Skin of body (tissue), 3 donors: ENCODE measurements at places on chromosomes 1 and 21.

DNA sequence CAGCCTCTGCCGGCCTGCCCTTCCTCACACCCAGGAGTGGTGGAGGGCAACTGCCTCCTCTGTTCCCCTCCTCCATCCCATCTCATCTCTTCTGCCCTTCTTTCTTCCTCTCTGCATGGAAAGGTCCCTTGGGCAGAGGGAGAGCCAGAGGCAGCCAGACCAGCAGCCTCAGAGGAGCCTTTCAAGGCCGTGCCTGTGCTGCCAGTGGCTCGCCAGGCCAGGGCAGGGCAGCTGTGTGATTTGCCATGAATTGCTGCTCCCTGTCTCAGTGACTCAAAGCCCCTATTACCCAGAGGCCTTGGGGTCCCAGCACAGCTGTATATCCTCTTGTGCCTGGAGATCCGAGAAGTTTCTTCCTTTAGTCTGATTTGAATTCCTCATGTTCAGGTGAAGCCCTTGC, 21.9 kb downstream of the TMCC2 start:
- DNase-seq = no peak

GRCh38 chr1:182015360-182015759, 46.2 kb downstream of the ZNF648 start:
- no peak for DNase-seq

DNA sequence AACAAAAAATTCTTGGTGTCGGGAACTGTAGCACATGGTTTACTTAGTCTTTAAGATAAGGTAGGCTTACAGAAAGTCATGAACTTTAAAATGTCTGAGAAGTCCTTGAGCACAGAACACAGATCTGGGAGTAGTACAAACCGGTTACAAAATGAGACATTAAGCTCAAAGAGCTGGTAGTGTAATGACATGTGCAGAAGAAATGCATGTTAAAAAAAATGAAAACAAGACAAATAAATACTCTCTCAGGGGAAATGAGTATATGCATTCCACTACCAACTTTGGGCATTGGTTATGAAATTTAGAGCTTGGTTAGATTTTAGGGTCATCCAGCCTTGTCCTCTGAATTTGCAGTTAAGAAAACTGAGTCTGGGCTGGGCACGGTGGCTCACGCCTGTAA, 91.5 kb upstream of the F3 start:
- DNase-seq = no peak

DNA sequence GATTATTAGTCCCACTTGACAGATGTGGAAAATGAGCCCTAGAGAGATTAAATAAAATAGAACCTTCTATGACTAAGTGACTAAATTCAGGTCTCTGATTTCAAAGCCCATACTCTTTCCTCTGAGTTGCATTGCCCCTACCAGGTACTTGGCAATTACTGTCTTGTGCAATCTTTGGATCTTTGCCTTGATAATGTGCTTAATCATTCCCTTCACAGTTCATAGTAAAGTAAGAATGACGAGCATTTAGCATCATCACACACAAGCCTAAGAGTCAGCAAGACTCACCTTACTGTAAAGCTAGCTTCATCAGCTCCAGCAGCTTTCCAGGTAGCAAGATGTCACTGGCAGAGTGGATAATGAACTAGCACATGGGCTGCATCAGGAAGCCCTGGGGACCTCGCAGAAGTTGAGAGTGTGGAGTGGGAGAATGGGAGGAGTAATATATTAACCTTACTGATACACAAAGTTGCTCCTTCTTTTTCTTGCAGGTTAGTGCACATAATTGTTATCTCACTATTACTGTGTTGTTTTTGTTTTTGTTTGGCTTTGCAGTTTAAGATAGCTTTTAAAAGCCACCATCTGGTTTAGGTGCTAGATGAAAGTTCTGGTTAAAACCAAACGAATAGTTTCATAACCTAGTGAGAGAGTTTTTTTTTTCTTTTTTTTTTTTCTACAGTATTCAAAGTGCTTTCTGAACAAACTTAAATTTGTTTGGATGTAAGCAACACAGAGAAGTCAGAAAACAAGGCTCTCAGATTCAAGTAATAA, 71.8 kb downstream of the PBX1 start:
- DNase-seq = no peak

GRCh38 chr1:67597336-67597735, 87.7 kb upstream of the GADD45A start:
- no peak for DNase-seq
